Pons (tissue), 1 donor: ENCODE measurements at places on chromosomes 4 and X.

DNA sequence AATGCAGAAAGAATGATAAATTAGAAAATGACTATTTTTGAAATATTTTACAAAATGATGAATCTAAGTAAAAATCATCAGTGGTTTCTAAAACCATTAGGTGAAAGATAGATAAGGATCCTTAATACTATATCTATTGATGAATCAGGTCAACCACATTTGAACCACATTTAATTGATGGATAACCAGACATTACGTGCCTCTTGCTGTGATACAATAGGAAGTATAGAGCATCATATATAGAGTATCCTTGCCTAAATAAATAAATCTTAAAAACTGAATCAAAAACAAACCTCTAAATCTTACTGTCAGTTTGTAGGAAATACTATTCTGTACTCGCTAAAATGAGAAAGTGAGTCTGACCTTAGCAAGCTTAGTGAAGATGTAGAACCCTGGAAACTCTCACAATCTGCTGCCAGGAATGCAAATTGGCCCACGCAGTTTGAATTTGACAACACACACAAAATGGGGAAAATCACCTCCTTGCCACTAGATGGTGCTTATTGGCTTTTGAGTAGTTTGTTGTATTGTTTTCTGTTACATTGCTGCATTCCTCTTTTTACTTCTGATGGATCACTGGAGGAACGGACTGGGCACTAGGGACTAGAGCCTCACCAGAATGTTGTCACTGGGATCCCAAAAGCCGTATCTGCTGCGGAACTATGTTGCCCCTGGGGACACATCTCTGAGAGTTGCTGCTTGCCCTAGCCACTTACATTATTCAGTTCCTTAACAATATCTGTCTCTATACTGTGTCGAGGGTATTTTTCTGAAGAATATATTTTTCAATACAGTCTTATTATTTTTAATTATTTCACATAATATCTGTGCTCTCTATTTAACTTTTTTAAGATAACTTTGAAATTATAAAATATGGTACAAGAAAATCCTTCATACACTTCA lies 25.4 kb upstream of the SLAIN2 start:
- peak; percentile 43 for DNase-seq

GRCh38 chr4:46016306-46016705 lies 107.5 kb downstream of the GABRG1 start:
- no peak for DNase-seq

- DNase-seq = no peak
Observed at GRCh38 chr4:108010167-108010566, 20.5 kb downstream of the HADH start.

GRCh38 chrX:2627272-2627867 lies 63.7 kb upstream of the CD99 start:
- DNase-seq = no peak

- no peak for DNase-seq
Observed at GRCh38 chr4:172998527-172999469, 169.8 kb upstream of the GALNT7 start.

- peak; percentile 45 for DNase-seq
Observed at GRCh38 chrX:40933132-40933705, 152.0 kb upstream of the USP9X start.

GRCh38 chrX:24259544-24260240 lies 54.2 kb downstream of the SUPT20HL2 start:
- peak; percentile 51 for DNase-seq

DNA sequence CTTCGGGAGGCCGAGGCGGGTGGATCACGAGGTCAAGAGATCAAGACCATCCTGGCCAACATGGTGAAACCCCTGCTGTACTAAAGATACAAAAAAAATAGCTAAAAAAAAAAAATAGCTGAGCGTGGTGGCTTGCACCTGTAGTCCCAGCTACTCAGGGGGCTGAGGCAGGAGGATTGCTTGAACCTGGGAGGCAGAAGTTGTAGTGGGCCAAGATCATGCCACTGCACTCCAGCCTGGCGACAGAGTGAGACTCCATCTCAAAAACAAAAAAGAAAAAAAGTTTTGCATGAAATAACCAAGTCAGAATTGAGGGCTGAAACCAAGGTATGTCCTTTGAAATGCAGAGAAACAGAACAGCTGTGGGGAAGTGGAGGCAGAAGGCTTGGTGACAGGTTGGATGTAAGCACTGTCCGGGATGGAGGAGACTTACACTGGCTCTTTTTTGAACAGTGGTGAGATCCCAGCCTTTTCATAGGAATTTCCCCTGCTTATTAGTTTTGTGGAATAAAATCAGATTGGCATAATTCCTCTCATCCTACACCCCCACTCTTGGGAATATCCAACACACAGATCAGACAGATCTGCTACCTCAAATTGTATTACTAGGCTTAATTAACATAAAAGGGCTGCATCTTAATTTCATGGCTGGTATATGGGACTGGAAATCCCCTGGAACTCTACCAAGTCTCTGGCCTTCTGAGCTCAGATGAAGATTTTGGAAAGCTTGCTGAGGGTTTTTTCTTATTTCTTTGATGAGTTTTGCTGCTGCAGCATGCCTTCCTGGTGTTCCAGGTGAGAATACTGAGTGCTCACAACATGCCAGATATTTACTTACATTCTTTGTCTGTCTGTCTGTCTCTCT lies 18.8 kb upstream of the C4orf36 start:
- DNase-seq = no peak

DNA sequence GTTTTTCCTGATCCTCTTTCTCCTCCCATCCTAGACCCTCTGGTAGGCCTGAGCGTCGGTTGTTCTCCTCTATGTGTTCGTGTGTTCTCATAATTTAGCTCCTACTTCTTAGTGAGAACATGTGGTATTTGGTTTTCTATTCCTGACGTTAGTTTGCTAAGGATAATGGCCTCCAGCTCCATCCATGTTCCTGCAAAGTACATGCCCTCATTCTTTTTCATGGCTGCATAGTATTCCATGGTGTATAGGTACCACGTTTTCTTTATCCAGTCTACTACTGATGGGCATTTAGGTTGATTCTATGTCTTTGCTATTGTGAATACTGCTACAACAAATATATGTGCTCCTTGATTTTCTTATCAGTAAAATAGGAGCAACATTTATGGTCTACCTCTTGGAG lies 146.8 kb upstream of the PTCHD1 start:
- no peak for DNase-seq

DNA sequence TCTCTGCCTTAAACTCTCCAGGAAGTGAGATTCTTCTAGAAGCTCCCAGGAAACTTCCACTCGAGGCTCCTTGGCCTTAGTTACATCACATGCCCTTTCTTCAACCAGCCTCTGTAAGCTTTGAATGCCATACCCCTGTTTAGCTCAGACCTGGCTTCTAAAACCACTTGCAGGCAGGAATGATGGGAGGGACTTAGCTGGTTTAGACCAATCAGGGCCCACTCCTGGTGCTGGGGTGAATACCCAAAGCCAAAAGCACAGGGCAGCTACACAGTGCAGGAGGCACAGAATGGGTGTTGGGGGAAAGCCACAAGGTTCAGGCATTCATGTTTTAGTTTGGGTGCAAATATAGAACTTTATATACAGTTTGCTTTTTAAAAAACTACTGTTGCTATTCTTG lies 296.2 kb downstream of the FRMPD4 start:
- no peak for DNase-seq

DNA sequence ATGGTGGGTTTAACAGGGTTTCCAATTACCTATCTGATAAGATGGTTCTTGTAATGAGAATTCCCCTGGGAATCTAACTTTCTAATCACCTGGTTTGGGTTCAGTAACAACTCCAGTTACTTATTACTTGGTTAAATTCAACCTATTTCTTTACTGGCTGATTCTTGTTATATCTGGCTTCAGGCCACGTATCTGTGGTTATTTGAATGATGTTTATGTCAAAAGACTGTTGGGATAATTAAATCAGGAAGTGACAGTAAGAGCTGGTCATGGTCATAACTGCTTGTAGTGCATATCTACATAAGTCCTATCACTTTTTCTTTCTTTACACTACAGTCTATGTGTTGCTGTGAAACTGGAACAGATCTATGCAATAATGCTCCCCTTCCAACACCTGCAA lies 108.1 kb downstream of the MID1 start:
- no peak for DNase-seq

DNA sequence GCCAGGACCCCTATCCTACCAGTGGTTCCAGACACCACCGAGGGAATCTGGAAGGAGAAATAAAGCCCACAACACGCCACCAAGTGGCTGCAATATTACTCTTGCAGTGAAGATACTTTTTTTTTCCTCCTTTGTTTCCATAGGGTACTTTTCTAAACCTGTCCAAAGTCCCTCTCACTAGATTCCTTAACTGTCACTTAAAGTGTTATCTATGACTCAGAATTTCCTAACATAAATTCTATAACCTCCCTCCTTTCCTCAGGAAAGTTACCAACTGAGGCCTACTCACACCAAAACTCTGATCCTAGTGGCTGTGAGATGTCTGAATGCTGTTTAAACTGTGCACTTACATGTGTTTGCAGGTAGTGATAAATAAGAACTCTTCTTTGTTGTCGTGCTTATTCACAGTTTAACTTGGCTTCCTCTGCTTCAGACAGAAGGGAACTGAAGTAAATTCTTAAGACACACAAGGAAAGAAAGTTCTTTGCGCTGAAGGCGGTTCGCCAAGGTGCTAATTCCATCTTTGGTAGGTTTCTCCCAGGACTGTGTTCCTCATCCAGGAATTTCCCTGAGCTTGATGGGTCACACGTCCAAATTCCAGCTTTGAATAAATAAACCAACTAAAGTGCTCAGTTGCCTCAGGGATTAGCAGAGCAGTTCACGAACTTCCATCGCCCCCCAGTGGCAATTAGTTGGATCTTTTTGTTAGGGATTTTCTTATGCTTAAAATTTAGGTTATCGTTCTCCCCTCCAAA lies 10.7 kb upstream of the HCCS start:
- peak; percentile 65 for DNase-seq

DNA sequence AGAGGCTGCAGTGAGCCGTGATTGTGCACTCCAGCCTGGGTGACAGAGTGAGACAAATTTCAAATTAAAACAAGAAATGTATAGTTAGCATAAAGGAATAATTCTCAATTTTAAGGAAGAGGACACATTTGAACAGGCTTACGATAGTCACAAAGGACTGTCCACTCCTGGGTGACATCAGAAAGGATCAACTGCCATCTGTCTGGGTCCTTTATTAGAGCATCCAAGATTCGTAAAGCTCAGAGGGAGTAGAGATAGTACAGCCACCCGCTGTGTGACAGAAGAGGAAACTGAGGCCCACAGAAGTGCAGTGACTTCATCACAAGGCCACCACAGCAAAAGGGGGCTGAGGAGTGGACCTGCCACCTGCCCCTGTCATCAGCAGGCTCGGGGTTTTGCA lies 149.3 kb upstream of the RBPJ start:
- no peak for DNase-seq

- DNase-seq = no peak
Observed at GRCh38 chrX:47863187-47863586, 26.5 kb downstream of the ZNF81 start.

- DNase-seq = no peak
Observed at GRCh38 chrX:14598330-14598729, 69.0 kb downstream of the GLRA2 start.

- no peak for DNase-seq
Observed at GRCh38 chr4:18611026-18611425, 589.5 kb upstream of the LCORL start.

GRCh38 chr4:145888393-145888792 lies 50.2 kb downstream of the ZNF827 start:
- DNase-seq = no peak

DNA sequence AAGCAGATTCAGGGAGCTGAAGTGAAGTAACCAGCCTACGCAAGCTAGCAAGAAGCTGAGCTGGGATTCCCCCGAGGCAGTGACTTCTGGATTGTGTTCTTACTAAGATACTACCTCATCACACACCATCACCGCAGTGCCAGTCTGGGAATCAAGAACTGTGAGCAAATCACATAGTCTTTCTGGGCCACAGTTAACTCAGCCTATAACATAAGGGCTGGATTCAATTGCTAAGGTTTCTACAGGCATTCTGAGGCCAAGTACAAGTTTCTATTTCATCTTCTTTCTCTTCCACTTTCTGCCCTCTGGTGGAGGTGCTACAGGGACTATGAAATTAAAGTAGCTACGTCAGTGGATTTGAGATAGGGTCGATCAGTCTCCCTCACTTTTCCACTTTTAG lies 1.4 kb upstream of the CORIN start:
- peak; percentile 24 for DNase-seq

GRCh38 chrX:18351784-18352183 lies 2.7 kb downstream of the SCML2 start:
- DNase-seq = no peak

GRCh38 chr4:8098506-8098905 lies 60.1 kb downstream of the ABLIM2 start:
- no peak for DNase-seq
